CD4-positive, alpha-beta T cell treated with Interferon alpha-2 for 1 hour (primary cell): ENCODE measurements at places on chromosomes 11 and 22.

GRCh38 chr11:128889657-128890213 lies 1.4 kb upstream of the KCNJ5 start:
- no peak for DNase-seq

- DNase-seq, result no peak
Measured at GRCh38 chr11:27616711-27617110, 83.5 kb downstream of the BDNF start.

DNA sequence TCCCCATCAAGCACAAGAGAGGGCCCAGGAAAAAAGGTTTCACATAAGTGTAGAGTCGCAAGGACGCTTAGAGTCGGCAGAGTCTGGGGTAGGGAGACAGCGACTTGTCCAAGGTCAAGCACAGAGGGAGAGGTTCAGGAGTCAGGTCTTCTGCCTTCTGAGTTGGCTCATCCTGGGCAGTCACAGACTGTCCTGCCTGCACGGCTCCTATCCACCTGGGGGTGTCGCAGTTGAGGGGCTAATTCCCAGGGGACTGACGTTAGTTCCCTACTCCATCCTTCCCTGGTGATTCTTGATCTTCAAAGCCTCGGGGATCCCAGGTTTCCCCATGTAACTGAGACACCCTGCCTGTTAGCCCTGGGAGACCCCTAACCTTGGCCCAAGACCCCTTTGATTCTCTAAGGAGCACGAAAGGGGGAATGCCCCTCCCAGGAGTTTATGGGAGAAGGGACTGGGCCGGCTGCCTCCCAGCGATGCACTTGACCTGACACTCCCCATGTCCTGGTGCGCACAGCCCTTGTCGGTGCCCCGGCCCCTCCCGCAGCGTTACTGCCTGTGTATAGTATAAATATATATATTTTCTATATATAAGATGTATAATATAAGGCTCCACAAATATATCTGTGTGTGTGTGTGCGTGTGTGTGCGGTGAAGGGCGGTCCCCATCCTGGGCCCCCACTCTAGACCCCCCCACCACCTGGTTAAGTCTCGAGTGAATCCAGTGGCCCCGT lies 14.7 kb upstream of the TAB1 start:
- DNase-seq, result no peak

DNA sequence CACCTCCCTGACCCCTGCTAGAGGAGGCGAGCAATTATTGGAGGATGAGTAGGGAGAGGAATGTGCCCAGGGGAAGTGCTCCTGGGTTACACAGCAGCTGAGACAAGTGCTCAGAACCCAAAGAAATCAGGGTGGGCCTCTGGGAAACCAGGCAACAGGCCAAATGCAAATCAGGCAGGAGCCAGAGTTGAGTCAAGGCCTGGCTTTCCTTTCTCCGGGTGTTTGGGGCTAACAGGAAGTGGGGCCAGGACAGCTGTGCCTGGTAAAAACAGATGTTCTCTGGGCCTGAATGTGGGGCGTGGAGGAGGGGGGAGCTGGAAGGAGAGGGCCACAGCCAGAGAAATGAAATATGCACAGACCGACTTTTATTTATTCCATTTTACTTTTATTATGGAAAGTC lies 22.0 kb downstream of the MFNG start:
- no peak for DNase-seq

GRCh38 chr11:69868871-69869270 lies 49.7 kb upstream of the FGF3 start:
- no peak for DNase-seq

GRCh38 chr11:61712846-61713245 lies 32.7 kb downstream of the DAGLA start:
- no peak for DNase-seq

DNA sequence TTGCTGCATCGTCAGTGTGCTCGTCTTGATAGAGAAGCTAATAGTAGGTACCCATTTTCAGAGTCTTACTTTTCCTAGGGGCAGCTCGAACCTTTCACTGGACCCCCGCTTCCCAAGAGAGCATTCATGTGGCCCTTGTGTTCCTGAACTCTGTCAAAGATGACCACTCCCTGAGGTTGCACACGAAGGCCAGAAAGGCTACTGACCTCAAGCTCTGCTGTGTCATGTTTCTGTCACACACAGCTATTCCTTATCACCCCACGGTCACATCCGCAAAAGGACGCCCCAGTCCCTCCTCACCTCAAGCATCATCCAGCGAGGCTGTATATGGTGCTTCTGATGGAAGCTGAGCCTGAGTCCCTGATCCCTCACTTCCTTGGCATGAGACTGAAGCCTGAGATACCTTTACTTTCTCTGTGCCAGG lies 171.5 kb downstream of the LDLRAD3 start:
- DNase-seq, result no peak

GRCh38 chr11:26665946-26666345 lies 55.9 kb downstream of the SLC5A12 start:
- DNase-seq, result no peak

DNA sequence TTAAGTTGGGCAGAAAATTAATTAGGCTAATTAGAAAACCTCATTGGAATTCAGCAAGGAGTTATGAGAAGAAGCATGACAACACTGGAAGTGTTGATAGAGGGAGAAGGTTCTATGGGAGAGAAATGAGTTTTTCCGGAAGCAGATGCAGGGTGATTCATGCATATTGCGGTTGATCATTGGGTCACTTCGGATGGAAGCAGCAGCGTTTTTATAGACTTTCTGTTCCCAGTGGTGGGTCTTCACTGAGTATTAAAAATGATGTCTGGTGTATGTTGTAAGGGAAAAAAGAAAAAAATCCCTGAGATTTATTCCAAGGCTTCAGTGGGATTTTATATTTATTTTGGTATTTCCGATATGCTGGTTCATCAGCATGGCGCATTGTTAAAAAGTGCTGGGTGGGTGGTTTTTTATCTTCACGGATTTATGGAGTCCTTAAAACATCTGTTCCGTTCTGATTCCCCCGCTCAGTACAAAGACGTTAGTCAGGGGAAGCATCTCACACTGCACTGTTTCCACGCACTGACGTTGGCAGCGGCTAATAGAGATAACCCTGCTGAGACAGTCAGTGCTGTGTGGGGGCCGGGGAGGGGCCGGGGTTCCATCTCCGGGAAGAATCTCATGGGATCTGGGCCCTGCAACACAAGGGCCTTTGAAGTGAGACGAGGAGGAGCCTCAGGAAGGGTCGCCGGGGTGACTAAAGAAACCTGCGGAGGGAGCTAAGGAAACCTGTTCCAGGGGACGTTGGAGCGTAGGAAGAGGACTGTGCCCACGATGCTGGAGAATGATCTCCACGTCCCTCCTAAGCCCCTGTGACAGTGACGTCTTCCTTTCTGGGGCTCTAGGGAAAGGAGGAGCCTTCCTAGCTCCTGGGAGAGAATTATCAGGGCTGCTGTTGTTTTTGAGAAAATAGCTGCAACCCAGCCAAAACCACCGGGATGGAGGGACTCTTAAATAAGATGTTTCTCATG lies 390.0 kb downstream of the NTM start:
- no peak for DNase-seq
